ENCODE measurements at places on chromosomes 7 and 10.

DNA sequence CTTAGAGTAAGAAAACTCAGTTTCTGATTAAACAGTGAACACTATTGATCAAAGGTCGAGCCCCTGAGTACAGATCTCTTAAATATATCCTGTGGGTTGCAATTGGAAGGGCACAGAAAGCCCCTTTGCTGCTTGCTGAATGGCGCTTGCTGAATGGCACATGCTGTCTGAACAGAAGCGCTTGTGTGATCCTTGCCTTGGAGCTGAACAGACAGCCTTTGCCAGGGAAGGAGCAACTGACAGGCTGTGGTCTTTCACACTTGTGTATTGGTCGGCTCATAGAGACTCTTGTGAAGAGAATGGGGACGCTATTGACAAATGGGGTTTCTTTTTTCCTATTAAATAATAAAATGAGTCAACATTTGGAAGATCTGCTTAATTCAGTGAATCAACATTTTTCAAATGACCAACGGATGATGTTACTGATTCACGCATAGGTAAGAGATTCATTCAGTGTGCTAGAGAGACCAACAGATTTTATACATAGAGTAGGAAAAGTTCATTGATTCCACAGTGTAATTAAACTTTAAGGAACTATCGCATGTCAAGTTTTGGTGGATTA is 99.4 kb upstream of the TNS3 start:
- DNase-seq = no peak

DNA sequence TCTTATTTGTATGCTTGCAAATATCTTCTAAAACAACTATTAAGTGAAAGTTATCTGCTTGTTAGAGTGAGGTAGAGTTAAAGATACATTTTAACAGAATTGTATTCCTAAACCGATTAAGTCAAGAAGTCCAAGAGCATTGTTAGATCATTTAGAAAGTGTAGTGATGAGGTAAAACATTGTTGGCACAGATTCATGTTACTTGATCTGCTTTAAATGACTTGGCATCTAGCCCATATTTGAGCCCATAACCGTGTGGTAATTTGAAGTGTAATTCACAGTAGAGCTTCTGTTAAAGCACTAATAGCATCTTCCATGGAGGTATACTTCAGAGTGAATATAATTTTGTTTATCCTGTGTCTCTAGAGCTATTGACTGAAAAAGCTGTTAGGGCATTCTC is 62.1 kb downstream of the PTEN start:
- no peak for DNase-seq

DNA sequence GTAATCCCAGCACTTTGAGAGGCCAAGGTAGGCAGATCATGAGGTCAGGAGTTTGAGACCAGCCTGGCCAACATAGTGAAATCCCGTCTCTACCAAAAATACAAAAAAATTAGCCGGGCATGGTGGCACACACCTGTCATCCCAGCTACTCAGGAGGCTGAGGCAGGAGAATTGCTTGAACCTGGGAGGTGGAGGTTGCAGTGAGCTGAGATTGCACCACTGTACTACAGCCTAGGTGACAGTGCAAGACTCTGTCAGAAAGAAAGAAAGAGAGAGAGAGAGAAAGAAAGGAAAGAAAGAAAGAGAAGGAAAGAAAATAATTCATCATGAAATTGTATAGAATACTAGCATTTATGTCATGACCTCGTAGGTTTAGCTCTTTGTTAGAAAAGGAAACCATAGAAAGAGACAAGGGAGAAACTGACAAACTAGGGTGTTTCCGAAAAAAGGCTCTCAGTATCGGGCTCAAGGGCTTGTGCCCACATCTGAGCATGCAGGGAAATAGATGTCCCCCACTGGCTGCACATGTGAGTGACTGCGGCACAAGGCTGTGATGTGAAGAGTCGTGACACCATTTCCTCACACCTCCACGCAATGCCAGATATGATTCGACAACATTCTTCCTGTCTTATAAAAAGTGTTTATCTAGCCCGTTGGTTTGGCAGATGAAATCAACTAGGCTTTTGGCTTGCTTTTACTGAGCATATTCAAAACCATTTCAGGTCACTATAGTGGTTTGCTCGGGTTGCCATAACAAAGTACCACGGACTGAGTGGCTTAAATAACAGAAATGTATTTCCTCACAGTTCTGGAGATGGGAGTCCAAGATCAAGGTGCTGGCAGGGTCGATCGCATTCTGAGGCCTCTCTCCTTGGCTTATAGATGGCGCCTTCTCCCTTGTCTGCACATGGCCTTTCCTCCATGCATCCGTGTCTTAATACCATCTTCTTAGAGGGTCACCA is 2.0 kb downstream of the SRGN start:
- DNase-seq = no peak

GRCh38 chr7:127986581-127987521 is 44.4 kb downstream of the LRRC4 start:
- no peak for DNase-seq

- no peak for DNase-seq
Measured at GRCh38 chr7:100373261-100373831, at the start of gene PILRA. Gene PILRA, plus strand, starts transcription at chr7:100373487. Its CDS starts 170 bp downstream, at chr7:100373657.

DNA sequence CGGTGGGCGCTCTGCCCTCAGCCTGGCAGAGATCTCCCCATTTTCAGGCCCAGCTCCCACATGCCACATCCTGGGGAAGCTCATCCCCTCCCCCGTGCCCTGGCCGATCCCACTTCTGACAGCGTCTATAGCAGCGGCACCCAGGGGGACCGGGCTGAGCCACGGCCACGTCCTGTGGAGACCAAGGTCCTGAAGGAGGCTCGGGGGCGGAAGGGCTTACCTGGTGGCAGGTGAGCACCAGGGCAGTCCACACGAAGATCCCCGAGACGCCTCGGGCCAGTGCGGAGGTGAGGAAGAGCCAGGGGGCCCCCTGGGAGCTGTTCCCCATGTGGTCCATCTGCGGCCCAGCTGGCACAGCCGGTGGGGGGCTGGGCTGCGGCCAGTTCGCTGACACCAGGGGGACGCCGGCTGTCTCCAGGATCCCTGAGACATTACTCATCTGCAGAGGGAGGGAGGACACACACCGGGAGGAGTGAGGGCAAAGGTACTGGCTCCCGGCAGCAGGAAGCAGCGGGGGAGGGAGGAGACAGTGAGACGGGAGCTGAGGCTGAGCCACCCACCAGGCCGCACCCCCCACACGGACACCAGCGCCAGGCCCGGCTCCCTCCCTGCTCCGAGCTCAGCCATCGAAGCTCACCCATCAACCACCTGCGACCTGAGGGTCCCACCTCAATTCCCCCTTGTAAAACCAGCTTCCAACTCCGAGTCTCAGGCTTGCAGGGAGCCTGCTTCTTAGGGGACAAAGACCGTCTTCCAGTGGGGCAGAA is 776 bp downstream of the TMEM184A start:
- no peak for DNase-seq

DNA sequence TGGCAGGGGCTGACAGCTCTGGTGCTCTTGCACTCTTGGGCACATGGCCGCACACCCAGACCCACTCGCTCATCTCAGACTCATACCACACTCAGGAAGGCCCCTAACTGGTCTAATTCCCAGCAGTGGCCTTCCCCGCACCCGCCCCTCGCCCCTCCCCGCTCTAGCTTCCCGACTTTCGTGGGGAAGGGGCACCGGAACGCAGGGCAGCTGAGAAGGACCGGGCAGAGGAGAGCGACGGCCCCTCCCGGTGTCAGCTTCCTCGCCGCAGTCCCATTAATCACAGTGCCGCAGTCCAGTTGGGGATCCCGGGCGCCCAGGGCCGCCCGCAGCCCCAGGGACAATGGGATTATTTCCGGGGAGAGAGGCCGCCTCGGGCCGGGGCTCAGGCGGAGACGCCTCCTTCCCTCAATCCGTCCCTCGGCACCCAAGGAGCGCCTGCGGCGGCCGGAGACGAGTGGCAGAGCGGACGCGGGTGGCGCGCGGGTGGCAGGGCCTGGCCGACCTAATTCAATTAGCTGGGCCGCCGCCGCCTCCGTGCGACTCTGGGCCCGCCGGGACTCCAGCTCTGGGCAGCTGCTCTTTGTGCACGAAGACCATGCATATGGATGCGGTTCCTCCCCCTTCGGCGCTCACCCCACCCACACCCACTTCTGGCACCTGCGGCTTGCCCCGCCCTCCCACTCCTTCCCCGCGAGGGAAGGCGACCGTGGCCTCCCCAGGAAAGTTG is 7.8 kb upstream of the TLX1 start:
- DNase-seq = no peak

GRCh38 chr10:59895629-59896116 is 10.7 kb downstream of the CCDC6 start:
- no peak for DNase-seq

GRCh38 chr7:107754642-107755041 is 10.7 kb downstream of the CBLL1 start:
- no peak for DNase-seq

DNA sequence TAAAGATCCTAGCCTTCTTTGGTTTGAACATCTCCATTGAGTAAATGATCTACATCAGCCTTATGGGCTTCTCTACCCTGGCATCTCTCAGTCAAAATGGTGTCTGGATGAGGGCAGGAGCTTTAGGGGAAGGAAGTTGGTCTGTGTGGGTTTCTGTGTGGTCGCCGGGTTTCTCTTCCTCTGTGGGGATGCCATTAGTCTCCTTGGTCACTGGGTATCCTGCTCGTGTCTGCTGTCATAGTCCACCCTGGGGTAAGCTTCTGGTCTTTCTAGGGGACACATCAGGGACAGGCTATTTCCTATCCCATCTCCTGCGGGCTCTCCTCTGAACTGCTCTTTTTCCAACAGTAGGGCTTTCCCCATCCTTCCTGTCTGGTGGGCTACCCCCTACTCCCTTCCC is 150.3 kb upstream of the NPY start:
- no peak for DNase-seq

DNA sequence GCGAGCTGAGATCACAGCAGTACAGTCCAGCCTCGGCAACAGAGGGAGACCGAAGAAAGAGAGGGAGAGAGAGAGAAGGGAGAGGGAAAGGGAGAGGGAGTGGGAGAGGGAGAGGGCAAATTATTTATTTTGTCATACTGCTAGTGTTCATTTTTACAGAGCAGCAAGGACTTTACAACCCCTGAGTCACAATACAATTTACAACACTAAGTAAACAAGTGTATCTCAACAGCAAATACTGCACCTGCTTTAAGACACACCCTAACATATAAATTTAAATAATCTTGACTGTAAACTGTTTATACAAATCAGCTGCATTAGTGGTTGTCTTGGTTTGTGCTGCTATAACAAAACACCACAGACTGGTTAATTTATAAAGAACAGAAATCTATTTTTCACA is 27.2 kb downstream of the HTR5A start:
- DNase-seq = no peak

DNA sequence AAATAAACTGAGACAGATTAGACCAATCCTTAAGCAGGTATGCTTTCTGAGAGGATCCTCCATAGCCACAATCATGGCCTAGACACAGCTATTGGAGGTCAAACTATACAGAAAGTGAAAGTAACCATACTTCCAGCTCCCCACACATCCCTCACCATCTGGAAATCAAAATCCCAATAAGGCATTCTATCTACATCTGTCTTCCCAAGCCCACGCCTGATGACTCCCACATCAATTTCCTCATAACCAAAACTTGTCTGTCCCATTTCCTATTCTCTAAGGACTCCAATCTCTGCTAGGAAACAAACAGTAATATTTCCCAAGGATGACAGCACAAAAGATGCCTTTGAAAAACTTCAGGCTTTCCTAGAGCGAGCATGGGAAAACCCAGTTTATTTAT is 247.3 kb upstream of the HPS1 start:
- no peak for DNase-seq

- no peak for DNase-seq
Measured at GRCh38 chr10:79295563-79295962, 51.7 kb upstream of the PPIF start.

DNA sequence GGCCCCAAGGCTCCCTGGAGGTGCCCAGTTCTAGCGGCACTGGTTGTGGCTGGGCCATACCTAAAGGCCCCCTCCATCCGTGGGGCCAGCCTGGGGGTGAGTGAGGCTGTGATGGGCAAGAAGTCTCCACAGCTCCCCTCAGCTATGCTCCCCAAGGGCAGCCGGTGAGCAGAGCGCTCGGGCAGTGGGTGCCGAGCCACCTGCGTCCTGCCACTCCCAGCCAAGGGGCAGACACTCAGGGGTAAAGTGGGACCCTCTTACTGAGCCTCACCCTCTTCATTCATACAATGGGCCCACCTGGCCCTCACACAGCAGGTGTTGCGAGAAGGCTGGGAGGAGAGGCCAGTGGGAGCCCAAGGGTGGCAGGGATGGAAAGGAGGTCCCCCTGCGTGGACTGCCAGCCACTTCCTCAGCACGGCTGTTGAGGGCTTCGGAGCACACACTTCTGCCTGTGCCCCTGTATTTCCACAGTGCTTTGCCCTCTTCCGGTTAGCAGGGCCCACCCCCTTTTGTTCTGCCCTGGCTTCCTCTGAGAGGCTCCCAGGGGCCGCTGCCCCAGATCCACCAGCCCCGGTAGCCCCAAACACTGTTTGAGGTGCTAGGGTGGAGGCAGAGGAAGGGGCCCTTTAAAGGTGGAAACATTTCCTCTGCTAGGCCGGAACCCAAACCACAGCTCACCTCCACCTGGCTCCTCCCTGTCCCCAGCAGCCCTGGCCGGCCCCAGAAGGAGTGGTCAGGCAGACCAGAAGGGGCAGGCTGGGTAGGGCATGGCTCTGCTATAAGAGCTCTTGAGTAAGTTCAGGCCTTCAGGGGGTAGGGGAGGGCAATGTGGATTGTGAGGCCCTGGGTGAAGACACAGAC is 16.4 kb upstream of the C10orf105 start:
- DNase-seq = no peak

DNA sequence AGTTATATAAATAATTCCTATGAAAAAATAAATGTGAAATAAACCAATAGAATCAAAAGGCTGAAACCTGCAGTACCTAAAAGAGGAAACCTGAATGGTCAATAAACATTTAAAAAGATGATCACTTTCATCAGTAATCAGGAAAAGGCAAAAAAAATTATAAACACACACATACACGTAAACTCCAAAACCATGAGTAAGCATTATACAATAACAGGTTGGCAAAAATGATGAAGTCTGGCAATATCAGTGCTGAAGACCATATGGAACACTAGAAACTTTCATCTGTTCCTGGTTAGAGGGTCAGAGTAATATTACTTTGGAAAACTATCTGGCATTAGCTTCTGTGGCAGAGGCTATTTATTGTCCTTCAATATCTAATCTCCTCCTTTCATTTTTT is 38.5 kb downstream of the PTF1A start:
- DNase-seq = no peak

DNA sequence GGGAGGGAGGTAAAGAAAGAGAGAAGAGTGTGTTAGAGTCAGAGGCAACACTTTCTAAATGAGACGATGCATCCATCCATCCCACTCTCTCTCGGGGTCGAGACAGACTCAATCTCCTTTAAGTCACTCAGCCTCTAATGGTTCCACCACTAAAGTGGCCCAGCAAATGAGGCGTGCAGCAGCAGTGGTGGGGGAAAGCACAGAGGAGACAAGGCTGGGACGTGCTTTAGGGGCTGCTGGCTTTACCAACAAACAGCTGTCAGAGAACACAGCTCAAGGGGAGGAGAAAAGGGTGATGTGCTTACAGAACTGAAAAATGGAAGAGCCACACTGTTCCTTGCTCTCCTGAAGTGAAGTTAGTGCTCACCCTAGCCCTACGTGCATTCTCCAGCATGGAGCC is 4.5 kb upstream of the SEC31B start:
- DNase-seq = no peak

All from KG1 (cell line).